ENCODE measurements at places on chromosomes 2 and 18.
A peak's percentile ranks its signal among the peaks of the same experiment; 100 is the strongest.

DNA sequence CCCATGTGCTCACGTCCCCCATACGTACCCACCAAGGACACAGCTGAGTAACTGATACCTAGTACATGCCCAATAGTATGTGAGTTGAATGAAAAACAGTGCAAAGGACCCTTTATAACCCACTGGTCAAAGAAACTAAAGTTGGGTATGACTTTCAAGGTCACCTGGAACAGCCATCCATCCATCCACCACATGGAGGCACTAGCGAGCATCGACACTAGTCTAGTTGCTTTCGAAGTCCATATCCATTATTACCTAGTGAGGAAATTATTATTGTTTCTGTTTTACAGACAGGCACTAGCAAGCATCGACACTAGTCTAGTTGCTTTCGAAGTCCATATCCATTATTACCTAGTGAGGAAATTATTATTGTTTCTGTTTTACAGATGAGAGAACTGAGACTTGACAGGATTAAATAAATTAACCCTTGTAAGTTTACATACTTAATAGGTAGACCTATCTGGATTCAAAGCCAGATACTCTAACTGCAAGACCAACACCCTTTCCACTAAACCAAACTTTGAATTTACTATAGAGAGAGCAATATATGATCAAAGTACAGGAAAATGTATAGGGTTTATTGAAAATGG lies 233.7 kb downstream of the METTL4 start:
- peak; percentile 15 for DNase-seq

DNA sequence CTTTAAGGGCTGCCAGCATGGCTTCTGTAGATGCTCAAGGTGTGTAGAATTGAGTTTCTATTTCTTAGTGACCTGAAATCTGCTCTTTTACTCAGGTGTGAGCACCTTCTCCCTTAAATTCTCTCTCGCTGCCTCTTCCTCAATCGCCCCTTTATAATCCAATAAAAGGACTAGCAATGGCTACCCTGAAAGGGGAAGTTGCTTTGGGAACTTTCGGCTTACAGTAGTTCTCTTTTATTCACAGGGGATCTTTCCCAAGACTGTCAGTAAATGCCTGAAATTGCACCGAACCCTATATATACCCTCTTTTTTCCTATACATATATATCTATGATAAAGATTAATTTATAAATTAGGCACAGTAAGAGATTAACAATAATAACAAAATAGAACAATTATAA lies 121.8 kb downstream of the ACTR3 start:
- peak; percentile 16 for DNase-seq

- no peak for DNase-seq
Measured at GRCh38 chr2:216498070-216498378, 620 bp upstream of the RPL37A start.

DNA sequence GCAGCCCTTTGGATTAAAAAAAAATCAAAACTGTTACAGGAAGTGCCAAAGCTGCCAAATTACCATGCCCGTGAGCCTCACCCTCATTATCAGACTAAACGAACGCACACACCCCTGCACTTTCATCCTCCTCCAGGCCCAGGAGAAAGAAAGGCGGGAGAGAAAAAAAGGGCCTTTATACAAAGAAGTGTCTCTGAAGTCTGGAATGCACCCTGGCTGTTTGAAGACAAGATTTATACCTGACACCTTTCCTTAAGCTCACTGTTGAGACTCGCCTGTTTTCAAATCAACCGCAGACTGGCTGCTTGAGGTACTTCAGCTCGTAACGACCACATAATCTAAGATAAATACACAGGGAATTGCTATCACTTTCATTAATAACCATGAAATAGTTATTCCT lies 31.0 kb downstream of the EDAR start:
- DNase-seq = no peak

DNA sequence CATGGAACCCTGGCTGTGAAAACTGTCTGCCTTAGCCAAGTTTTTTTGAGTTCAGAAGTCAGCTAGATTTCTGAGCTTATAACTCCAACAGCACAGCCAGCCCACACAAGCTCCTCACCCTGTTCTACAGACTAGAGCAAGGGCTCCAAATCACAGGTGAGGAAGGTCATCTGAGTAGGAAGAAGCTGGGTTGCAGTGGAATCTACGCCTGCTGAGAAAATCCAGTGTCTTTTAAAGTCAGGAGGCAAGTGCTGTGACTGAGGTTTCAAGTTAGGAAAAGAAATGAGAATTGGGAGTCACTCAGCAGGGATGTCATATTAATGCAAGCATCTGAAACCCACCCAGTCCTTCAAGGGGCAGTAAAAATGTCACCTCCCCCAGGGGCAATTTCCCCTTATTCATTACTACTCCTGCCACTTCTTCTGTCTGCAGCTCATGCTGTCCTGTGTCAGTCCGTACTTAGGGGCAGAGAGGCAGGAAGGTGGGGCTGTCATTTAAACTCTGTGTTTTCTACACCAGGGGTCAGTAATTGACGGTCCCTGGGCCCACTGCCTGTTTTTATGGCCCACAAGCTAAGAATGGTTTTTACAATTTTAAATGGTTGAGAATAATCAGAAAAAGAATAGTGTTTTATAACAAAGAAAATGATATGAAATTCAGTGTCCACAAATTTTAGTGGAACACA lies 551.1 kb downstream of the BCL11A start:
- peak; percentile 41 for DNase-seq

- no peak for DNase-seq
Measured at GRCh38 chr18:59001166-59001565, 136.5 kb downstream of the ZNF532 start.

- DNase-seq = peak; percentile 75
Measured at GRCh38 chr2:197307236-197307932, 3.2 kb downstream of the ANKRD44 start.
